ENCODE measurements at places on chromosomes 6 and 20.

- DNase-seq, result no peak
Observed at GRCh38 chr20:59725476-59726280, 121.3 kb downstream of the PHACTR3 start.

- DNase-seq, result peak; percentile 79
Observed at GRCh38 chr6:135183532-135184440, 2.7 kb downstream of the MYB start.

GRCh38 chr20:1232286-1233111, 6.7 kb downstream of the RAD21L1 start:
- no peak for DNase-seq

- DNase-seq, result no peak
Observed at GRCh38 chr6:157233156-157233555, 90.2 kb downstream of the TMEM242 start.

DNA sequence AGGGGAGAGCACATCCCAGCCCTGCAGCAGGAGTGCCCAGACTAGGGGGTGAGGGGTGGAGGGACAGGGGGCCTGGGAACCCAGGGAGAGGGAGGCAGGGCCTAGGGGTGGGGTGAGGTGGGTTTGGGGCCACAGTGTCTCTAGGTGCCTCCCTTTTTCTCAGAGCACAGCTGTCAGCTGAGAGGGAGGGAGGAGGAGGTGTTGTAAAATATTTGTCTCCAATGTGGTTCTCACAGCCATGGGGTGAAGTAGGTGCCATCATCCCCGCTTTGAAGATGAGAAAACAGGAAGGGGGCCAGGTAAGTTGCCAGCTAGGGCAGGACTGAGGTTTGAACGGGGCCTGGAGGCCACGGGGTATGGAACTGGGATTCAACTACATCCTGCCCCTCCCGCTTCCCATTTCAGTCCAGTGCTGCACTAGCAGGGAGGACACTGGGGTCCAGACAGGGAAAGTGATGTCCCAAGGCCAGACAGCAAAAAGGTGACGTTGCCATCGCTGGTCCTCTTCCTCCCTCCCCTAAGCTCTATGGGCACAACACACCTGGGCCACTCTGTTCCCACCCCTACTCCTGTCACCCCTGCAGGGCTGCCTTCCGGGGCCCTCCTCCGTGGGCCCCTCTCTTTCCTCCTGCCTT, 20.3 kb downstream of the PACSIN1 start:
- DNase-seq, result no peak

GRCh38 chr6:14191761-14192160, 74.2 kb downstream of the CD83 start:
- DNase-seq, result no peak

DNA sequence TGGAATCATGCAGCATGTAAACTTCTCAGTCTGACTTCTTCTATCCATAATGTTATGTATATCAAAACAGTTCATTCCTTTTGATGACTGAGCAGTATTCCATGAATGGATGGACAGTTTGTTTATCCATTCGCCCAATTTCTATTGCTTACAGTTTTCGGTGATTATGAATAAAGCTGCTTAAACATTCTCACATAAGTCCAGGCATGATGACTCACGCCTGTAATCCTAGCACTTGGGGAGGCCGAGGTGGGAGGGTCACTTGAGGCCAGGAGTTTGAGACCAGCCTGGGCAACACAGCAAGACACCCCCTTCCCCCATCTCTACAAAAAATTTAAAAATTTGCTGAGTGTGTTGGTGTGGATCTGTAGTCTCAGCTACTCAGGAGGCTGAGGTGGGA, 22.9 kb upstream of the HMGA1 start:
- no peak for DNase-seq

DNA sequence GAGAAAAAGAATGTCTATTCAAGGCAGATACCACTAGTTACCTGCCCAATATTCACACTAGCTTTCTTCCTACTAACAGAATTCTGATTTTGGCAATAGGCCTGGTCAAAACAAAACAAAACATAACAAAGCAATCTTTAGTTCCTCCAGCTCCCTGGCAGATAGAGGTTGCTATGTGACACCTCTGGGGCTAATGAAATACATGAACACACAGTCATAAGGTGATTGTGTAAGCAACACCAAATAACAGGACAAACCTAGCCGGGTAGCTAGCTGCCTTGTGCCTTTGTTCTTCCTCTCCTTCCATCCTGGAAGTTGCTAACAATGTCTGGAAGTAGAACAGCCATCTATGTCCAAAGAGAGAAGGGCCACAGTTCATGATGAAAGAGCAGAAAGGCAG, 6.0 kb upstream of the HMGN3 start:
- no peak for DNase-seq

GRCh38 chr6:121032268-121033006, 301.8 kb downstream of the TBC1D32 start:
- DNase-seq, result no peak

DNA sequence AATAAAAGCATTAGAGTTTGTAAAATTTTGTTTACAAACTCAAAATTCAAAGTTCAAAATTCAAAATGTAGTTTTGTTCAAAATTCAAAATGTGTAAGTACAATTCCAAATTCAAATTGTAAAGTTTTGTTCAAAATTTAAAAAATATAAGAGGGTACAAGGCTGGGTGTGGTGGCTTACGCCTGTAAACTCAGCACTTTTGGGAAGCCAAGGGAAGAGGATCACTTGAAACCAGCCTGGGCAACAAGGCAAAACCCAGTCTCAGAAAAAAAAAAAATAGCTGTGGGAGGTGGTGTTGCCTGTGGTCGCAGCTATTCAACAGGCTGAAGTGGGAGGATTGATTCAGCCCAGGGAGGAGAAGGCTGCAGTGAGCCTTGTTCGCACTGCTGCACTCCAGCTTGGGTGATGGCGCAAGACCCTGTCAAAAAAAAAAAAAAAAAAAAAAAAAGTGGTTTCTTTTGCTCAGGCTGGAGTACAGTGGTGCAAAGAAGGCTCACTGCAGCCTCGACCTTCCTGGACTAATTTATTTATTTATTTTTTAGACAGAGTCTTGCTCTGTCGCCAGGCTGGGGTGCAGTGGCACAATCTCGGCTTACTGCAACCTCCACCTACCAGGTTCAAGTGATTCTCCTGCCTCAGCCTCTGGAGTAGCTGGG, 5.4 kb upstream of the ZBTB12 start:
- DNase-seq, result no peak

GRCh38 chr6:122116119-122116834, 283.2 kb upstream of the HSF2 start:
- DNase-seq, result no peak

DNA sequence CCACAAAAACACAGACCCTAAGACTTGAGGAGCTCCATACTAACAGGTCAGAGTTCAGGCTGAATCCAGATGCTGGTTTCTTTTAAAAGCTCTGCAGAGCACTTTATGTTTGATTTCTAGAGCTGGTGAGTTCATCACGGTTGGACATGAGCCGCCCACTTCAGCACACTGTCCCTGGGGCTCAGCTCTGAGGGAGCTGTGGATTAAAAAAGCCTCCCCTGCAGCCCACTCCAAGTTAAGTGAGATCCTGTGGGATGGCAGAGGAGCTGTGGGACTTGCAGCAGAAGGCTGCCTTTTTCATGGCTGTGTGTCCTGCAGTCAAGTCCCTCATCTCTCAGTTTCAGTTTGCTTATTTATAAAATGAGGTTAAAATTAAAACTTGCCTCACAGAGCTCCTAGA, 110.5 kb downstream of the FOXO3 start:
- no peak for DNase-seq

DNA sequence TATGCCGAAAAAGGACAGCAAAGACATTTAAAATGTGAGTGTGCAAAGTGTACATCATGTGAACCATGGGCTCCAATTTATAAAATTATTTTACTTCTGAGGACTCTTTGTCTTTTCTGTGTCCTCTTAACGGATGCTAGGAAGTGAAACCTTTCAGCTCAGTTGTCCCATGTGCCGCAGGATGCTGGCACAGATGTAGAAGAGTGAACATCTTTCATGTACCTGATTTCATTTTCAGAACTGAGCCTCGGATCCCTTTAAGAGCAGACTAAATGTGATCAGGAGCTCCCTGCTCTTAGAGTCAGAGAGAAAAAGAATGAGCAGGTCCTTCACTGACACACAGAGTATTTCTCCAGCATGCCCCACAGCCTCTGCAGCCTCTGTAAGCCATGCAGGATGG, 27.6 kb upstream of the FUCA2 start:
- no peak for DNase-seq

DNA sequence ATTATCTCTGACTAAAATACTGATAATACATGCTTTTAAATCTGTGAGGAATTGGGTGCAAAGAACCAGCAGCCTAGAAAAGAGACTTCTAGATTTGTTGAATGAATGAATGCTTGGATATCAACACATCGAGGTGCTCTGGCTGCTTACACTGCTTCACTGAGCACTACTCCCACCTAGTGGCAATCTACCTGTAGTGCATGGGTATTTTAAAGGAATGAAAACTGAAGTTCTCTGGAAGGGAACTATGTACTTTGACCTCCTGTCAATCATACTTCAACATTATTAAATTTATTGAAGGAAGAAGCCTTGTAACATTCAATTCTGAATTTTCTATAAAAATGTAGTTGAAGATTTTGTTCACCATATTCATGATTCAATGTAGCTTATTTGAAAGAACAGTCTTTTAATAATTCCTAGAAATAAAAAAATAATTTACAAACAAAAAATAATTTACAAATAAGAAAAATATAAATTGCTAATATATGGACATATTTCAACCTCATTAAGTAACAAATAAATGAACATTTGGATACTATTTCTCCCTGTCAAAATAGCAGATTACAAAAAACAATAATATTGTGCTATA, 111.2 kb upstream of the MMS22L start:
- DNase-seq, result peak; percentile 10

GRCh38 chr6:1597924-1598323, 11.8 kb upstream of the FOXC1 start:
- DNase-seq, result no peak

DNA sequence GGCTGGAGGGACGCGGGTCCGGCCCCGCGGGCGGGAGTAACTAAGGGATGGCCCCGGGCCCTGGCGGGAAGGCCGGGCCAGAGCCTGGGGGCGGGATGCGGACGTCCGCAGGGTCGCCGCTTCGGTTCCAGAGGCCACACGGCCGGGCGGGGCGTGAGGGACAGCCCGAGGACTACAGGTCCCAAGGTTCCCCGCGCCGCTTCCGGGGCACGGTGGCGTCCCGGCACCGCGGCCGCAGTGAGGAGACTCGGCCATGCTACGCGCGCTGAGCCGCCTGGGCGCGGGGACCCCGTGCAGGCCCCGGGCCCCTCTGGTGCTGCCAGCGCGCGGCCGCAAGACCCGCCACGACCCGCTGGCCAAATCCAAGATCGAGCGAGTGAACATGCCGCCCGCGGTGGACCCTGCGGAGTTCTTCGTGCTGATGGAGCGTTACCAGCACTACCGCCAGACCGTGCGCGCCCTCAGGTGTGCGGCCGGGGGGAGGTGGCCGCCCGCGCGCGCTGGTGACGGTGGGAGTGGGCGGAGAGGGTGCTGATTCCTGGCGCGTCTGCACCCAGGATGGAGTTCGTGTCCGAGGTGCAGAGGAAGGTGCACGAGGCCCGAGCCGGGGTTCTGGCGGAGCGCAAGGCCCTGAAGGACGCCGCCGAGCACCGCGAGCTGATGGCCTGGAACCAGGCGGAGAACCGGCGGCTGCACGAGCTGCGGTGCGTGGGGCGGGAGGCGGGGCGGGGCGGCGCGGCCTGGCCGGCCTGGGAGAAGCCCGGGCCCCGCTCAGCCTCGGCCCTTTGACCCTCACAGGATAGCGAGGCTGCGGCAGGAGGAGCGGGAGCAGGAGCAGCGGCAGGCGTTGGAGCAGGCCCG, at the start of gene MRPS26:
TSS of gene MRPS26 (plus strand) at position 237 of the 861 bp plus-strand sequence. CDS start at position 254, 17 bp downstream.
- DNase-seq, result peak; percentile 86
